ENCODE measurements at places on chromosomes 11 and 22.

DNA sequence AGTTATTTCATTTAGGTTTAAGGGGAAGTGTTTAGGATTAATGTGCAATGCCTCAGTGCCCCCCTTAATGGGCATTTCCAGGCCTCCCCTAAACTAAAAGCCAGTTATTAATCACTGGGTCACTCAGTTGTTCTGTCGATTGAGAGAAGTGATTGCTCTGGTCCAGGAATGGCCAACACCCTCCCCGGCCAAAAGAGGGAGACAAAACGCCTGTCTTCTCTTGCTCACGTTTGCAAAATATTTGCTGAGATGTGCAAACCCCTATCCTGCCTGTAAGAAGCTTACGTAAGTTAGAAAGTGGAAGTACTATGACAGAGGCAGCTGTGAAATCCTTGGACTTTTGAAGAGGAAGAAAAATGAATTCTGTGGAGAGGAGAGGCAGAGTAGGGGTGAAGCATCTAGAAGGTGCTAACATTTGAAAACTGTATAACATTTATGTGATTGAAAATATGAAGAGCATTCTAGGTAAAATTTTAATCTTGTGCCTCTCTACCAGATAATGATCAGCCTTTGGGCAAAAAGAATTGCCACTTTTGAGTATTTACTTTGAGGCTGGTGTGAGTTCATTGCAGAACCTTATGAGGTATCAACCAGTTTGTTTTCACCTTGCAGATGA lies 37.7 kb downstream of the NTM start:
- peak; percentile 55 for DNase-seq

- no peak for DNase-seq
These were observed 787.5 kb downstream of the OPCML start for GRCh38 chr11:132744771-132745170.

DNA sequence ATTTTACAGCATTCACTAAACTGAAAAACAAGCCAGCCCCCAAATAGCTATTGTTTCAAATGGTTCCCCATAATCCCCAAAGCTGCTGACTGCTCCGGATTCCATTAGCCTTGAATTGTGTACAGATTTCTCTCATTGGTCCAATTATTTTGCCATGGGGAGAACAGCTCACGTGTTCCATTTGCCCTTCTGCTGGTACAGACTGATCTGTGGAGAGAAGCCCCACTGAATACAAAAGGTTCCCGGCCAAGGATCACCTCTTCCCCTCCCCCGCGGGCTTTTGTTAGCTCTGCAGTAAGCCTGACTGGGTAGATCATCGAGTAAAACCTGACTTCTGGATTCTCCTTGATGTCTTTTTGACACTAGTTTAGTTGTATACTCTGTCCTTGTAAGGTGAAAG lies 9.1 kb upstream of the MAPK8IP1 start:
- no peak for DNase-seq

- no peak for DNase-seq
These were observed 55.5 kb upstream of the SLC5A12 start for GRCh38 chr11:26777372-26777808.

- DNase-seq, result no peak
These were observed 868.5 kb downstream of the TBC1D22A start for GRCh38 chr22:47630741-47631534.

GRCh38 chr11:95485115-95485900 lies 254.3 kb upstream of the SESN3 start:
- DNase-seq, result no peak

DNA sequence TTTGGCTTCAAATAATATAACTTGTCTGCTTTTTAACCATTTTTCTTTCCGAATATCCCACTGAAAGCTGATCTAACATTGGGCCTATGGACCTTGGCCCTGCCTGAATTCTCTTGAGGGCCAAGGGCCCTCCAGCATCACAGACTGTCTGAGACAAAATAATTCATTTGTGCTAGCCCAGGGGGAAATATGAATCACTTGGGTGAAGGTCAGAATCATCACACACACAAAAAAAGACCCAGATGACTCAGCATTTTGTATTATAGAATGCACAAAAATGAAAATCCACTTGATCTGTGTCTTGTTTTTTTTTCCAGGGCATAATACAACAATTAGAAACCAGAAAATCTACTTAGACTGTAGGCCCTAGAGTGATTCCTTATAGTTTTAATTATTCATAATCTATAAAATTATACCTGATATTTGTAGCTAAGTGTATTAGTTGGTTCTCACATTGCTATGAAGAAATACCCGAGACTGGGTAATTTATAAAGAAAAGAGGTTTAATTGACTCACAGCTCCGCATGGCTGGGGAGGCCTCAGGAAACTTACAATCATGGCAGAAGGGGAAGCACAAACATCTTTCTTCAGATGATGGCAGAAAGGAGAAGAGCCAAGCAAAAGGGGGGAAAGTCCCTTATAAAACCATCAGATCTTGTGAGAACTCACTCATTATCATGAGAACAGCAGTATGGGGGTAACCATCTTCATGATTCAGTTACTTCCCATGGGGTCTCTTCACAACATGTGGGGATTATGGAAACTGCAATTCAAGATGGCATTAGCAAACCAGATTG lies 15.6 kb upstream of the RDX start:
- DNase-seq, result no peak

DNA sequence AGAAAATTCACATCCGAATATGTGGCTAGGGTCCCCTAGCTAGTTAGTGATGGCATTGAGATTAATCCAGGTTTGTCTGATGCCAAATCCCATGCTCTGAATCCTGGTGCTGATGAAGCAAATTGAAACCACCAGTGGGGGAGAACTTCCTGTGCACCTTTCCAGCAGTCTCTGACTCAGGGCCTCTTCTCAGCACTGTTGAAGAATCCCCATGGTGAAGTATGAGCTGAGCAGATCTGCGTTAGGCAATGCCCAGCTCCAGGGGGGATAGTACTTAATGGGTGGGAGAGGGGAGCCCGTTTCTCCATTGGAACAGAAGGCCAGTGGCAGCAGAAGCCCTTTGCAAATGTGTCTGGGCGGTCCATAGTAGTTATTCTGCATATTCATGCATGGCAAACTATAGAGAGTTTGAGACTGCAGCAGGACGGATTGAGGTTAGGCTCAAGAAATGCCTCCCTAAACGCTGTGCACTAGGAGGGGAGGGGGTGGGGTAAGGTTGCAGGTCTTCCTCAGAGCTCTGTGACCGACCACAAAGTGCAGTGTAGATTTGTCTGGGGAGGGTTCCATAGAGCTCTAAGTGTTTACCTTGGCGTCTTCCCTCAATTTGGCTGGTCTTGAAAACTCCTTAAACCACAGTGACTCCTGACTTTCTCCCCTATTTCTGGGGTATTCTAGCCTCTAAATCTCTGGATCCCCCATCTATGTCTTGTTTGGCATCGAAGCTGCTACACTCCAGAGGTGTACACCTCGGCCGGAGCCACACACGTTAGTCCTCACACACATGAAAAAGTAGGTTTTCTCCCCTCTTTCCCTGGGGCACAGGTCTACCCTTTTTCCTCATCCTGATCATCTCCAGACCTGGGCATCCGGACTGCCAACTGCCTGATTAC lies 4.8 kb downstream of the POU2F3 start:
- no peak for DNase-seq

DNA sequence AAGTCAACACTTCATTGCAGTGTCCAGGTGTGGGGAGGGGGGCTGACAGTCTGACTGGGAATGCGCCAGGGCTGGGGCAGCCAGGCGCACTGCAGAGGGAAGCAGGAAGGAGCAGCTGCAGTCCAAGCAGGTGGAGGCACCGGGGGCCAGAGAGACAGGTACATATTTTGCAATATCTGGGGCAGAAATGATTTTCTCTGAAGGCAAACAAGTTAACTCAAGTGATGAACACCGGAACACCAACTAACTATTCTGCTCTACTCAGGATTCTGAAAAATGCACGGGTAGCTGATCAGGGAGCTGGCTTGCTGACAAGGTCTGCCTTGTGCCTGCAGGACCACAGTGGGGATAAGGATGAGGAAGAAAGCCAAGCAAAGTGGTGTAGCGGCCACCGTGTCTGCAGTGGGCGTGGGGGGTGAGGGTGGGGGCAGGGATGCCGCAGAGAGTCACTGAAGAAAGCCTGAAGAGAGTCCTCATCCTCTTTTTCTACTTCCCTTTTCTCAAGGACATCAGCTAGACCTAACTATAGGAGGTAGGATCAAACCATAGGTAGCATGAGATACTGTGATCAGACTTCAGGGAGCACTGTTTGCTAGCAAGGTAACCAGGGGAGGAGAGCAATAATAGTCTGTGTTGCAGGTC lies 83.4 kb downstream of the SCN3B start:
- DNase-seq, result no peak

GRCh38 chr11:132848336-132848735 lies 684.0 kb downstream of the OPCML start:
- no peak for DNase-seq

DNA sequence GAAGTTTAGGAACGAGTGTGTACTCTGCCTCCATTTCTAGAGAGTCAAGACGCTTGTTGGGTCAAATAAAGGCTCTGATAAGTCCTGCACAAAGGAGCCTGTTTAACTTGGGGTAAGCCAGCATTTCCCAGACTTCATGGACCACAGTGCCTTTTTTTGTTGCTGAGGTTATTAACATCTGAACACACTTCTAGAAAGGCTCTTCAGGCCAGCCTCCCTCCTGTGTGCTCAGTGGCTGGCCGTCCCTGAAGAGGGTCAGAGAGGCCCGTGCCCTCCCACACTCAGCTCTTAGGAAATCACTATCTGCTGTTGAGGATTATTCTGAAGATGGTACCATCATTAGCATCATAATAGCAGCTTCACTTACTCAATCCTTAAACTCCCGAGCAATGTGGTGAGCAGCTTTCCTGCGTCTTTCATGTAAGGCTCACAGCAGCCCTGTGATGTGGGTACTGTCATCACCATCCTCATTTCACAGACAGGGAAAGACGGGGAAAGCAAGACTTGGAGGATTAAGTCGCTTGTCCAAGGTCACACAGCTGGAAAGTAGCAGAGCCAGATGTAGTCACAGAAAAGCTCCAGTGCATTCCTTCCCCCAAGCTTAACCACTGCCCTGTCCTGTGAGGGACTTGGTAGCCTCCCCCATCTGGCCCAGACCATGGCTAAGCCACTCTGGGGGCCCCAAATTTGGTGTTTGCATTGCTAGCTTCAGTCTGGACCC lies 71.3 kb downstream of the TSPAN18 start:
- no peak for DNase-seq

DNA sequence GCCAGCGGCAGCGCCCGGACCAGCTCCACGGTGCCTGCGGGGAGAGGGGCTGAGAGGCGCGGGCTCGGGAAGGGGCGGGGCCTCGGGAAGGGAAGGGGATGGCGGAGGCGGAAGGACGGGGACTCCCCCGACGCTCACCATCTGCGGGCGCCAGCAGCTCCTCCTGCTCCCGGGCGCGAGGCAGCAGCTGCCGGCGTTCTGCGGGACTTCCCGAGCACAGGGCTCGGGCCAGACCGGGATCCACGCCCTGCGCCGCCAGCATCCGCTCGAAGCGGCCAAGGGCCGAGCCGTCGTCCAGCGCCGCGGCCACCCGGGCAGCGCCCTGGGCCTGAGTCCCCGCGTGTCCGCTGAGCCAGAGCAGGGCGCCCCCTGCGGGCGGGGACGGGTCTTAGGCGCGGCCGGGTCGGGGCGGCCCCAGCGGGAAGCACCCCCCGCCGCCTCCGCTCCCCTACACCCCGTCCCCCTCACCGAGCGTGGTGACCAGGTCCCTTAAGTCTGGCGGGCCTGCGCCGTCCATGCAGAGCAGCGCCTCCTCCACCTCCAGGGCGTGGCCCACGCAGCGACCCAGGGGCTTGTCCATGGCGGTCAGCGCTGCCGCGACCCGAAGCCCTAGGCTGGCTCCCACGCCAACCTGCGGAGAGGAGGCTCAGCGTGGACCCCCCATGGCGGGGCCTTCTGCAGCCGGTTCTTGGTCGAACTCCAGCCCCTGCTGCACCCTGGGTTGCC lies 873 bp upstream of the SCO2 start:
- DNase-seq, result peak; percentile 61
